Activated CD8-positive, alpha-beta T cell treated with anti-CD3 and anti-CD28 coated beads, Interleukin-2, amount 10 ng/mL, durations not matched to agents 7 days and 5 days (primary cell): ENCODE measurements at places on chromosomes 6 and 20. TPM values are rescaled to one million over a fixed set of nuclear protein-coding genes. Genes with fewer than 3 reads are reported as not detected.

DNA sequence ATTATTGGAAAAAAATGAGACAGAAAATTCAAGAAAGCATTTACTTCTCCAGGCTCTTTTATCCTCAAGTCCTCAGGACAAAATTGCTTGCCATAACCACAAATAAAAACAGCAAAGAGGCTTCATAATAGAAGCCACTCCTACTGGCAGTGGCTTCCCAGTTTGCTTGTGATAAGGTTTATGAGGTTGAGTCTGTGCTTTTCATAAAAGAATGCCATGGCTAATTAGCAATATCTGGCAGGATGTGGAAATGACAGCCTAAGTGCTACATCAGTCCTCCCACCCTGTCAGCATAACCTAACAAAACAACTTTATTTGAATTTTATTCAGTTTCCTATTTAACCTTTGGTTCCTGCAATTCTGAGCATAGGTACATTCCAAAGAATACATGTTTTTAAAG is 80.9 kb upstream of the HTR1E start:
- H3K4me1 ChIP-seq, result no peaks in the 10 kb centered on the region
- DNase-seq, result no peak
- no peak overlapping the region for H3K27ac ChIP-seq
- H3K4me3 ChIP-seq, result no peak overlapping the region
- H3K36me3 ChIP-seq, result no peaks in the 10 kb centered on the region

DNA sequence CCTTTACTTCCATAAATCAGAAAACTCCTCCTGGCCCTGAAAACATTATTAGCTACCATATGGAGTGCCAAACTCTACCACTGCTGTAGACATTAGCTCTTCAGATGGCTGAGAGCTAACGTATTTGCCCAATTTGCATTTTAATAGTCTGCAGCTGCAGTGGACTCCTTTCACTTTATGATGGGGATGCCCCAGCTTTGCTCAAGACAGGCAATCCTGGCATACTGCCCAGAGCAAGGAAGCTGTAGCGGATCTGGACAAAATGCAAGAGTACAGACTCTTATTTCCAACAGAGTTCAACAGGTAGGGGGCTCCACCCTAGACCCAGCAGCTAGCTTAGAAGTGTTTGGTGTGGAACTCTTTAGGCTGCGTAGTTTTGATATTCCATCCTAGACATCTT is 246.7 kb downstream of the FOXC1 start:
- H3K36me3 ChIP-seq, result no peaks in the 10 kb centered on the region
- no peaks in the 10 kb centered on the region for H3K27me3 ChIP-seq
- DNase-seq, result no peak
- H3K27ac ChIP-seq, result no peak overlapping the region

The POU5F1 gene
- not detected for total RNA-seq

The ENPP5 gene
- not detected for total RNA-seq

GRCh38 chr6:89385156-89385667 is 26.9 kb downstream of the RRAGD start:
- no peak overlapping the region for H3K27ac ChIP-seq
- no peak overlapping the region for H3K4me3 ChIP-seq
- H3K4me1 ChIP-seq, result peaks cover 4% of the 10 kb centered on the region
- no peaks in the 10 kb centered on the region for H3K36me3 ChIP-seq
- DNase-seq, result no peak

The PNISR gene
- 100 TPM for total RNA-seq

DNA sequence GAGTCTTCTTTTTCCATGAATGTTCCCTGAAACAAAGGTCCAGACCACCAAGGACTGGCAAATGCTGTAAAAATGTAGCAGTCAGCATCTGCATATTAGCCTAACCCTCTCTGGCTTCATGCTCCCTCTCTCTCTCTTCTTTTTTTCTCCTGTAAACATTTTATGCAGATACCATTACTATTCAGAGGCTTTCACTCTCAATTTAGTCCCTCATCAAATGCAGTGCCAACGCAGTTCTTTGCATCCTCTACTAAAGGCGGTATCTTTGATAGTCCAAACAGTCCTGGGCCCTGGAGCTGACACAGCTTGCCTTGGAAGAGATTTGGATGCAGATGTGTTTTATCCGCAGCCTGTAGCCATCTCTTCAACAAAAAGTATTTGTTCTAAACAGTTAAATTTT is 167.1 kb upstream of the MMS22L start:
- no peak overlapping the region for H3K4me3 ChIP-seq
- H3K4me1 ChIP-seq, result no peaks in the 10 kb centered on the region
- H3K27me3 ChIP-seq, result peaks cover 3% of the 10 kb centered on the region
- H3K36me3 ChIP-seq, result no peaks in the 10 kb centered on the region
- DNase-seq, result no peak

GRCh38 chr6:103268335-103268734 is 1591.4 kb downstream of the HACE1 start:
- H3K27ac ChIP-seq, result no peak overlapping the region
- H3K4me3 ChIP-seq, result no peak overlapping the region
- H3K4me1 ChIP-seq, result no peaks in the 10 kb centered on the region
- H3K36me3 ChIP-seq, result no peaks in the 10 kb centered on the region
- no peak for DNase-seq

DNA sequence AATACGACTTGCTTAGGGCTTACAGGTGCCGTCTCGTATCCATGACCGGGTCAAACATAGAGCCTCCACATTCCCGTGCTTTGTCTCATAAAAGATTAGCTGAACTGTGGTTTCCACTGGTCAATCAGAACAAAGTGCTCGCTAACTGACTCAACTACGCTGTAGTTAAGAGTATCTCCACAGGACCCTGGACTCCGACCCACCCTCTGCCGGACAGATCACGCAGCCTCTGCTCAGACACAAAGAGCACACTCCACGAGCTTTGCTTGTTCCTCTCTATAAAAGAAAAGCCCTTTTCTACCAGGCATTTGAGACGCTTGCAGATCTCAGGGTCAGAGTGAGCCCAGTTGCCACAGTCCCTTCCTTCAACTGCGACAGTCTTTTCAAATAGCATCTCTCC is 298.7 kb upstream of the CDH4 start:
- no peak overlapping the region for H3K4me3 ChIP-seq
- H3K36me3 ChIP-seq, result no peaks in the 10 kb centered on the region
- no peak overlapping the region for H3K27ac ChIP-seq
- H3K4me1 ChIP-seq, result no peaks in the 10 kb centered on the region

DNA sequence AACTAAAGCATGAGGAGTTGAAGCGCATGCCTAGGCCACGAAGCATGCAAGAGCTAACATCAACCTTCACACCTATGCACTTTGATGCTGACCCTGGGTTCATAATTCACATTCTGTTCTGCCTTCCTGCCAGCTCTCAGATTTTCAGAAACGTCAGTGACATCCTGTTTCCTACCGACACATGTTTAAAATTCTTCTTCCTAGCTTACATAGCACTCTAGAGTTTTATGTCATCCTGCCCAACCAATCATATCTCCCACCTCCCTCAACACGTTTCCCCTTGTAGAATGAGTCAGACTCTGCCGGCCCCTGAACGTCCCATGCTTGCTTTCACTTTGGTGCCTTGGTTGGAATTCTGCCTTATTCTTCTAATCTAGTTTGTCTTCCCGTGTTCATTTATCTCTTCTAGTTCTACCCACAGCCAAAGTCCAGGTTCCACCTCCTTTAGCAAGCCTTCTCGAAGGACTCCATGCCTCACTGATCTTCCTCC is 97.2 kb upstream of the MAP7 start:
- peak; percentile 64 for DNase-seq
- peaks cover 2% of the 10 kb centered on the region for H3K36me3 ChIP-seq
- no peaks in the 10 kb centered on the region for H3K4me1 ChIP-seq
- H3K27me3 ChIP-seq, result no peaks in the 10 kb centered on the region

- H3K27me3 ChIP-seq, result peaks cover 2% of the 10 kb centered on the region
- no peak overlapping the region for H3K27ac ChIP-seq
- H3K36me3 ChIP-seq, result peaks cover under 1% of the 10 kb centered on the region
Observed at GRCh38 chr6:89368107-89368506, 15.6 kb upstream of the UBE2J1 start.

GRCh38 chr6:6875818-6876470 is 231.8 kb upstream of the RREB1 start:
- no peak for DNase-seq
- no peak overlapping the region for H3K27ac ChIP-seq
- no peaks in the 10 kb centered on the region for H3K4me1 ChIP-seq
- no peaks in the 10 kb centered on the region for H3K36me3 ChIP-seq
- peaks cover 4% of the 10 kb centered on the region for H3K27me3 ChIP-seq
- H3K4me3 ChIP-seq, result no peak overlapping the region

The FOXO3 gene
- 12.3 TPM for total RNA-seq

The FOXF2 gene
- total RNA-seq, result not detected

GRCh38 chr6:119673741-119674140 is 324.2 kb upstream of the MAN1A1 start:
- H3K36me3 ChIP-seq, result no peaks in the 10 kb centered on the region
- peaks cover 5% of the 10 kb centered on the region for H3K27me3 ChIP-seq
- DNase-seq, result no peak
- no peak overlapping the region for H3K27ac ChIP-seq
